ENCODE measurements at places on chromosomes 3 and 15.
A peak's percentile ranks its signal among the peaks of the same experiment; 100 is the strongest.

GRCh38 chr3:187162265-187162953, 23.1 kb upstream of the RPL39L start:
- no peak for DNase-seq

- DNase-seq, result no peak
Measured at GRCh38 chr3:183527428-183528379, 27.8 kb downstream of the KLHL6 start.

DNA sequence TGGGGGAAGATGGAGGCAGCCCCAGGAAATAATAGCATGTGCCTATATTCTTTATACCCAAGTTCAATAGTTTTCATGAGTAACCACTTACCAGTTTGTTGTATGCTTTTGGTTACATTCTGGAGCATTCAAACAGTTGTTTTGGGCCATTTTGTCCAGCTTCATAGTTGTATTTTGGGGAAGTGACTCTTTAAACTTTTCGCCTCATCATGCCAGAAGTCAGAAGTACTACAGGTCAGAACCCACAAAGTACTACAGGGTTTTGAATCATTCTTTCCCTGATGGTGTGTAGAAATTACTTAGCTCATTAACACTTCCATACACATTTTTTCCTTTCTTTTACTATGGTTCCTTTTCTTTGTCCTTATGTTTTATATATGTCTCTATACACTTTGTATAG, 210.6 kb downstream of the ARPP21 start:
- DNase-seq, result no peak

- DNase-seq, result no peak
Measured at GRCh38 chr3:119817583-119818363, 35.9 kb downstream of the NR1I2 start.

- peak; percentile 85 for DNase-seq
Measured at GRCh38 chr15:68775671-68776476, 44.8 kb downstream of the ANP32A start.

GRCh38 chr3:108590460-108590859, 938 bp downstream of the DZIP3 start:
- DNase-seq, result no peak

DNA sequence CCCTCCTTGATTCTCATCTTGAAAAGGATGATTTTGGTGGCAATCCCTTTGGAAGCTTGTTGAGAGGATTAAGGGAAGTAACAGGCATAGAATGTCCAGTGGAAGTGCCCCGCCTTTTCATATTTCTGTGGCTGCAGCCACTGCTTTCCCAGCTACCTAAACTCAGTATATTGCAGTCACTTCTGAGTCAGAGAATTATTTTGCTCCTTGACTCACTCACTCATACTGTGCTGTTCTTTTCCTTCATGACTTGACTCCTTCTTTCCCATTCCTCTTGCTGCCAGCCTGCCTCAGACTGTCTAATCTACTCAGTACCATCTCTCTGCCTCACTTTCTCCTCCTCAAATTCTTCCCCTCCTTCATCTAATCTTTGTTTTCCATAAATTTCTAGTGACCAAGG, 26.5 kb upstream of the POLR2M start:
- no peak for DNase-seq

- DNase-seq, result peak; percentile 96
Measured at GRCh38 chr3:126389112-126389793, 5.5 kb upstream of the CFAP100 start.

DNA sequence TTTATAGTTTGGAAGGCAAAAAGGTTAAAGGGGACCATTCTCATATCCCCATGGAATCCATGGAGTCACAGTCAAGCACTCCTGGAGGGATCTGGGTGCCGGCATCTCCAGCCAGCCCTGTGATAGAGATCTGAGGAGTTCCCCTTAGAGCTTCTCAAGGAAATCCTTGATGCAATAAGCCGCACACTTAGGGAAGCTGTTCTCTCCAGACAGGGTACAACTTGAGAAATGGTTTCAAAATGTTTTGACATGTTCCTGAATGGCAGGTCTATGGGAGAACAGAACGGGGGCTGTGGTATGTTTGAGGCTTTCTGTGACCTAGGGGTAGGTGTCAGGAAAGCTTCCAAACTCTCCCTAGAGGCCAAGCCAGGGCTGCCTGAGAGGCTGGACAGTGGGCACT, 292.9 kb downstream of the TLE3 start:
- no peak for DNase-seq

GRCh38 chr15:99433757-99434450, 131.9 kb upstream of the MEF2A start:
- no peak for DNase-seq

DNA sequence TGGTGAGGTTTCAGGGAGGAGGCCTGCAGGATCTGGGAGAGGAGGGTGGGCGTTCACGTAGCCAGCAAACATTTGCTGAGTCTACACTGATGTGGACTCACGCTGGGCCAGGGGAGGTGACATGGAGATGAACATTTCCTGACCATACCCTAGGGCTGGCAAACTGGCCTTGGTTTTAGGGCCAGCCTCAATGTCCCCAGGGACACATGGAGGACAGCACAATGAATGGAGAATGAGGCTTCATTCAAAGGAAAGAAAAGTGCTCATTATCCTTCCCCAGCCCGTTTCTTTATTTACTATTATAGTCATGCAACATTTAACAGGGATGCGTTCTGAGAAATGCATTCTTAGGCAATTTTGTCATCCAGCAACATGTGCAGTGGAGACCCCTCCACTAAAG, 26.8 kb downstream of the ACAN start:
- no peak for DNase-seq

DNA sequence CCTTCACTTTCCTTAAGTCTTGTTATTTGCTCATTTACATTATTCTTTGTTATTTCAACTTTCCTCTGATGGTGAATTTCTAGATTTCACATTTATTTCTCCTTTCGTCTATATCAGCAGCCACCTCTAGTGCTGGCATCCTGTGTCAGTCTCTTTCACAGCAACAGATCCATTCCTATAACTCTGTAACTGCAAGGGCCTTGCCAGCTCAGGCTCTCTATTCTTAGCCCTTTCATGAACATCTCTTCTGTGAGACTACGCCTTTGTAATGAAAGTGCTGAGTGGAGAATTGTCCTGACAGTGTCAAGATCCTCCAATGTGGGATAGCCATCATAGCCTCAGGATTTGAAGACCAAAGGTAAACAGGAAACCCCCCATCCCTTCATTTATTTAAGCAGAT, 3.9 kb upstream of the SCG3 start:
- no peak for DNase-seq

- no peak for DNase-seq
Measured at GRCh38 chr3:72298201-72299152, 513.5 kb upstream of the PROK2 start.

GRCh38 chr3:141808586-141808985, 45.4 kb downstream of the GRK7 start:
- DNase-seq, result no peak

GRCh38 chr15:75966073-75966472, 46.2 kb downstream of the NRG4 start:
- DNase-seq, result no peak

DNA sequence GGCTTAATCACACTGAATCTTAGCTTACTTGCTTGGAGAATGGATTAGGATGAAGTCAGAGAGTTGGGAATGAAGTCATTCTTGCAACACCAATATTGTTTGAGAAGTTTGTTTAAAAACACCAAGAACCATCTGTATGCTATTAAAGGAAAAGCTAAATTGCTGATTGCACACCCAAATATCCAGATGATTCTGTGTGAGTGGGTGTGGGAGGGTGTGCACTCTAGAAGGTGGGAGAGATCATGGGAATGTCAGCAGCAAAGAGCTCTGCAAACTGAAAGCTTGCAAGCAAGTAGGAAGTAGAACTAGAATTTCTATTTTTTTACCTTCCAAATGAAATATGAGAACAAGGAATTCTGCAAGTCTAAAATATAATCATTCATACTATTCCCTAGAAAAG, 364.9 kb downstream of the NR2F2 start:
- DNase-seq, result no peak

GRCh38 chr3:50078622-50079021, 10.1 kb upstream of the RBM5 start:
- DNase-seq, result no peak

DNA sequence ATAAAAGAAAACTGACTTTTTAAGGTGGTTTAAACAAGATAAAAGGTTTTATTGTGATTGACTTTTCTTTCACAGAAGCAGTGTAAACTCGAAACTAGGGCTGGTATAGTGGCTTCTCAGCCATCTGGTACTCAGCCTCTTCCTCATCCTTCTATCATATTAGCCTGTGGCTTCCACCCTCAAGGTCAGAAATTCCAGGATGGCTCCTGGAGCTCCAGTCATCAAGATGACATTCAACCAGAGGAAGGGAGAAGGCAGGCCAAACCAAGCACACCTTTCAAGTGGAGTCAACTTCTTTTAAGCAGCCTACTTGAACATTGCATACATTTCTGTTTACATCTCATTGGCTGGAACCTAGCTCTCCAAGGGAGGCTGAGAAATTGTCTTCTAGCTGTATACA, 1.3 kb upstream of the MESD start:
- no peak for DNase-seq

DNA sequence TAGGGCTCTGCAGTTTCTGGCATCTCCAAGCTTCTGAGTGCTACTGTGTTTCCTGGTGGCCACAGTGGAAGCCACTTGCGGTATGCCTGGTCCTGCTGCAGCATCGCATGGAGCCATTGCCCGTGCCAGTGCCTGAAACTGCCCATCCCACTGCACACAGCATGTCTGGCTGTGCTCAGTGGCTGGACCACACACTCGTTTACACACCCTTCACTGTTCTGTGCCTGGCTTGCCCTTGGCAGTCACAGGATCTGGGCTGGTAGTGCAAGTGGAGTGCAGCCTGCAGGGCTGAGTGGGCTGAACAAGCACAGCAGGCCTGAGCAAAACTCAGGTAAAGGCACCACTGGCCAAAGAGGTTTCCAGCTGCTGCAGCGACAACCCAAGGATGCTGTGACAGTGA, 600.0 kb downstream of the SI start:
- DNase-seq, result no peak

DNA sequence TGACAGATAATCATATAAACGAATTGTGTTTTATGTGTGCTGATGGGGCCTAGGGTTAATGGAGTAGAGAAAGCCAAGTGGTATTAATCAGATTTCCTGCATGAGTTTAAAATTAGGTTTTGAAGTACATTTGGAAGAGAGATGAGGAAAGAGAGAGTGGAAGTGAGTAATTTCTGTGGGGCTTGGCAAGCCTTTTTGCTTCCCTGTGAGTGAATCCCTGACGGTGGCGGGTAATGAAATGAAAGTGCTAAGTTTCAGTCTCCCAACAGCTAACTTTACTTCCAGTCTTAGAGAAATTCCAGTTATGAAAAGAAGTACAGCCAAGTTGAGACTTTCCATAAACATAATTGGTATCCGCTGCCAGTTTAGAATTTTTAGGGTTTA, 139.4 kb downstream of the BBX start:
- DNase-seq, result peak; percentile 52

- DNase-seq, result peak; percentile 46
Measured at GRCh38 chr15:94582368-94582767, 351.0 kb downstream of the MCTP2 start.

- no peak for DNase-seq
Measured at GRCh38 chr3:40524222-40524567, 565 bp upstream of the ZNF621 start.

DNA sequence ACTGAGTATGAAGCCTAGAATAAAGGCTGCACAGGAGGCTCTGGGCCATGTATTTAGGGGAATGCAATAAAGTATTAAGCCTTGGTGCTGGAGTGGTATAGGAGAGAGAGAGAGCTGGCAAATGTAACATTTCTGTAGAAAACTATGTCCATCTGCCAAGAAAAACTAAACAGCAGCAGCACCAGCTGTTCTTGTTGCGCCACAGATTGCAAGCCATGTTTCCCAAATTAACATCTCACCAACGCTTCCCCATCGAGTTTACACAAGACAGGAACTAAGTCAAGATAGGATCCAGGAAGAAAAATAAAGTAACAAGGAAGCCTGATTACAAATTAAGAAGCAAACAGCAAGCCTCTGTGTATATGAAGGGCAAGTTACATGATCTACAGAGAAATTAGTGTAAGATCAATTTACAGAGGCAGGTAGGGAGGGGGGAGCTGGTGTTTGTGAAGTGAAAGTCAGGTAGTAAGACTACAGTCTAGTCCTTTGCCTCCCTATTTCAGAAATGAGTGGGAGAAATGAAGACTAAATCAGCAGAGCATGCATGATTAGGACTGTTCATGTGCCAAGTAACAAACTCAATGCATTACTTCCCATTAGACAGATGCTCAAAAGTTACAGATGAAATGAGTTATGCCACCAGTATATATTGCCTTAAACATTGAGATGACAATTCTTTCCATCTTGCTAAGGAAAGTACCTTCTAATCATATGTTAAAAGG, 900.5 kb downstream of the EPHA3 start:
- no peak for DNase-seq

DNA sequence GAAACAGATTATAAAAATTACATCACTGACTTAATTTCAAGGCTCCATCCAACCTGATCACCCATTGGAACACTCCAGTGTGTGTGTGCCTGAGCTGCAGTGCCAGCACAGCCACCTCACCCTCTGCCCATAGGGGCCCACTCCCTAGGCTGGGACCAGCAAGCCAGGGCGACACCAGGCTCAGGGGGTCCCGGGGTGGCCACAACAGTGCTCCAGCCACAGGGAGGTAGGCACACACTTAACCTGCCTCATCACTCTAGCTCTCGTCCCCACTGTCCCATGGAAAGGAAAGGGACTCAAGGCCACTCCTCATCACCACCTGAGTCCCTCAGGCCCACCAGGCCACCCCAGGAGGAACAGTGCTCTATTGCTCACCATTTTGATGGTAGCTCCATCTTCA, 24.9 kb downstream of the ZXDC start:
- DNase-seq, result peak; percentile 3

DNA sequence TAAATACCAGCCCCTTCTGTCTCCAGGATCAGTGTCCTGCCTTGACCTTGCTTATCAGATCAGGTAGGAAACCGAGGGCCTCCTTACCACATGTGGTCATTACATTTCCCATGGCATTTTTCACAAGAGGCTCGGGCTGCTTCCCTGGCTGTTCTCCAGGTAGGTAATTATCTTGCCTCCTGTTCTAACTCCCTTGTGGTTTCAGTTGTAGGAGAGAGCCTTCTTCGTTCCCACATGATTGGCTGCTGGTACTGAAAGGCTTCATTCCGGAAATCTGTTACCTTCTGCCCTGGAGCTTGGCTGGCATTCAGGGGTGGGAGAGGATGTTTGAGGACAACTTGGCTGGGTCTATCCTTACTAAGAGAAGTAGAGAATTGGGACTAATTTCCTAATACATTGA, 46.8 kb upstream of the RORA start:
- DNase-seq, result no peak

- DNase-seq, result no peak
Measured at GRCh38 chr3:160473221-160473620, 23.6 kb upstream of the TRIM59 start.

- DNase-seq, result no peak
Measured at GRCh38 chr3:63814237-63814636, 4.9 kb upstream of the C3orf49 start.

All from testis (tissue), 5 donors.